ENCODE measurements at places on chromosomes 2 and 18.

DNA sequence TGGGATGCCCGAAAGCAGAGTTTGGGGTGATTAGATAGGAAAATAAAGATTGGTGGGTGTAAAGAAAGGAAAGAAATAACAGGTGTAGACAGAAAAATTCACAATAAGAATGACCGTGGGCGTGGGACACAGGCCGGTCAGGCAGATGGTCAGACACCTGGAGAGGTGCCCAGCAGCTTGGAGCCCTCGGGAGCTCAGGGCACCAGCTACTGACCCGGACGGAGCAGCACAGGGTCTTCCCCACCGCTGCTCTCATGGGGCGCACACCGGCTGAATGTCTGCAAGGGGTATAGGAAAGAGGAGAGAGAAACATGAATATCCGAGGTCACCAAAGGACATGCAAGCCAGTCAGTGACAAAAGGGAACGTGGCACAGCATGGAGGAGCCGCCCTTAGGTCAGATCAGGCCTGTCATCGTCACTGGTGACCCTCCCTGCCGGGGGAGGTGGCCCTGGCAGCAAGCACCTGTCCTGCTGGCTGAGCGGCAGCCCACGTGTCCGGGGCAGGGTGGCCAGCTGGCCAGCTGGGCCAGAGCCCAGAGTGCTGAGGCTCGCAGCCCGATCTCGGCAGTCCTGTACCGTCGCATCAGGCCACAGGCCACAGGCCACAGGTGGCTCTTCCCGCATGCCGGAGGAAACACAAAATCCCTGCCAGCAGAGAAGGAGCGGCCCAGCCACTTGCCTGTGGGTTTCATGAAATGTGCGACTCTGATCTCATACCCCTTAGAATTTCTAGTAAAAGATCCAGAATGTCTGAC lies 112.0 kb upstream of the NDUFV2 start:
- no peak for DNase-seq

- DNase-seq, result no peak
Measured at GRCh38 chr18:56995579-56996188, 151.2 kb upstream of the BOD1L2 start.

DNA sequence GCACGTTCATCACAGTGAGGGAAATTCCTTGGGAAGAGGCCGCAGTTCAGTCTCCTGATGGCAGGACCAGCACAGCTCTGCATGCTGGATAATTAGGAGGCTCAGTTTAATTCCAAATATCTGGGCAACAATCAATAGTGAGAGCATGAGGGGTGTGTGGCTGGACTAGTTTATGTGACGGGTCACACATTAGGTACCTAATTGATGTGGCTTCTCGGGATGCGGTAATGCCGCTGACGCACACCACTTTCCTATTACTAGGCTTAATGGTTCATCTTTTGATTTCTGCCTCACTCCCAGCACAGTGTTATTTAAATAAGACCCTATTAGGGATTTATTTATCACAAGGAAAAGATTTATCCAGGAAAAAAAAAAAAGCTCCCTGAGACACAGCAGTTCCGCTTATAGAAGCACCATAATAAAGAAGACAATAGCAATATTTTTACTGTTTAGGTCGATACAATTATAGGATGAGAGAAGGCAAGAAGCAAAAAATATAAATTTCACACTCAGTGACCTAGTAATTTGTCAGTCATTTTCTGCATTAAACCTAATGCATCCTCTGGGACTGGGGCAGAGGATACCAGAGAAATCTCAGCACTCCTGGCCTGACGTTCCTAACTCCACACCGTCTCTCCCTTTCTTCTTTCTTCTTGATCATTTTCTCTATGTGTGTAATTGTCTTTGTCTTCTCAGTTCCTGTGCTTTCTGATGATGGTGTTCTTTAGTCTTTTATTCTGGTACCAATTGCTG lies 264.7 kb upstream of the SLC14A2 start:
- no peak for DNase-seq

DNA sequence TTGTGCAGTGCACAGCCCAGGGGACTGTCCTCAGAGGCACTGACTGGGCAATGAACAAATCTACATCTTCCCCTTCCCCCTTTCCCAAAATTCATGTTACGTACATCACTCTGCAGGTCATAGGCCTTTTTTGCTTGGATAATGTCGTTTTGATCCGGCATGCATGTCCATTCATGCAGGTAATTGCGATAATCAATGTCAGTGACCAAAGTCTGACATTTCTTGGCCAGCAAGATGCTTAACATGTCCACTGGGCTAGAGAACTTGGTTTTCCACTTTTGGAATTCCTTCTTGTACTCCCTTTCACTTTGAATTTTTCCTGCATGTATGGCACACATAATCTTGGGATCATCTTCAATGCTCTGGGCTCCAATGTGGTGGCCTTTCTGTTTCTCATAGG lies 124.6 kb downstream of the NEB start:
- no peak for DNase-seq

- no peak for DNase-seq
Measured at GRCh38 chr2:133163111-133163510, 405.2 kb downstream of the NCKAP5 start.

- DNase-seq, result no peak
Measured at GRCh38 chr18:27699137-27699536, 477.8 kb downstream of the CDH2 start.

DNA sequence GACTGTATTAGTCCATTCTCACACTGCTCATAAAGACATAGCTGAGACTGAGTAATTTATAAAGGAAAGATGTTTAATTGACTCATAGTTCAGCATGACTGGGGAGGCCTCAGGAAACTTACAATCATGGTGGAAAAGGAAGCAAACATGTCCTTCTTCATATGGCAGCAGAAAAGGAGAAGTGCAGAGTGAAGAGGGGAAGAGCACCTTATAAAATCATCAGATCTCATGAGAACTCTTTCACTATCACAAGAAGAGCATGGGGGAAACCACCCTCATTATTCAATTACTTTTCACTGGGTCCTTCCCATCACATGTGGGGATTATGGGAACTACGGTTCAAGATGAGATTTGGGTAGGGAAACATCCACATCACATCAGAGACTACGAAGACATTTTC lies 43.0 kb upstream of the CAVIN2 start:
- DNase-seq, result no peak

DNA sequence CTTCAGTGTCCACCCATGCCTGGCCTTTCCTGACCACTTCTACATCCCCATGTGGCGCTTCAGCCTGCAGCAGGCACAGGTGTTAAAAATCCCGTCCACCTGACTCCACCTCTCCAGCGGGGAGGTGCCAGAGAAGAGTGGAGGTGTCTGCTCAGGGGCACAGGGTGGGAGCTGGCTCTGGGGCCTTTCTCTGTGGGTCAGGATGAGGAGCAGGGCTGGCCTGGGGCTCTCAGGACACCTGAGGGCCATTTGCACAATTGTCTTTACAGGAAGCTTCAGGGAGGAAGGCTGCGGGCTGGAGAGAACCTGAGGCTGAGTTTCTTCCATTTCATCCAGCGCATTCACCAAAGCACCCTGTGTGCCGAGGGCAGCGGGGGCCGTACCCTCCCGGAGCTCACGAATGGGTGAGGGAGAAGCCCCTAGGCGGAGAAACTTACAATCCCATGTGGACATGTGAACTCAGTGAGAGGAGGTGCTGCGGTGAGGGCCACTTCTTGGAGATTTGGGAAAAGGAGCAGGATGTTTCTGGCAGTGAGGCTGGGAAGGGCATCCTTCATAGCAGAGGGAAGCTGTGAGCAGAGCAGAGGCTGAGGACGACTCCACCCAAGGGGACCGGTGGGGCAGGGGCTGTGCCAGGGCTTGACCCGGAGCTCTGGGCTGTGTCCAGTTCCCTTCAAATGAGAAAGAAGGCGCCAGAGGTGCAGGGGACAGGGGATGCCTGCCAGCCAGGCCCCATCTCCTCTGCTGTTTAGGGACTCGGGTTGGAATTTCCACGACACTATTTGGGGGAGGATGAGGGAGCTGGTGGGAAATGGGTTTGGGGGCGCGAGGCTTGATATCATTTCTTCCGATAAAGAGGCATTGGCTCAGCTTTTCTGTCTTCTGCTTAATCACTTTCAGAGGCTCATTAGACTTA lies 155.2 kb upstream of the MYCN start:
- no peak for DNase-seq

- DNase-seq, result no peak
Measured at GRCh38 chr2:118442046-118442445, 353.8 kb downstream of the INSIG2 start.

- DNase-seq, result no peak
Measured at GRCh38 chr2:20650393-20650876, 463 bp downstream of the HS1BP3 start.

GRCh38 chr2:70511971-70512729 lies 41.5 kb downstream of the TGFA start:
- no peak for DNase-seq

DNA sequence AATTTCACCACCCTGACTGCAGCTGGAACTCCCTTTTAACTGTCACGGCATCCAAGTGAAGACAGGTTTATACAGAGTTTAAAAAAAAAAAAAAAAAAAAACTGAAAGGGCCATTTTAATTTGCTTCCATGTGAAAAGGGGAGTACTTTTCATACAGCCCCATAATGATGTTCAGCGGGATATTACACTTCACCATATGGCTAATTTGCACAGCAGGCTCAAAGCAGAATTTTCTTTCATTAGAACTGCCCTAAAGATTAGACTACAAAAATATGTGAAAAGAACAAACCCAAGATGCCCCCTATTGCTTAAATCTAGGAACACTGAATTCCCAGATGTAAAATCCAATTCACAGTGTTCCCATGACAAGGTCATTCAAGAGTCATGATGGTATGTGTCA lies 301.8 kb downstream of the EXOC6B start:
- DNase-seq, result no peak

DNA sequence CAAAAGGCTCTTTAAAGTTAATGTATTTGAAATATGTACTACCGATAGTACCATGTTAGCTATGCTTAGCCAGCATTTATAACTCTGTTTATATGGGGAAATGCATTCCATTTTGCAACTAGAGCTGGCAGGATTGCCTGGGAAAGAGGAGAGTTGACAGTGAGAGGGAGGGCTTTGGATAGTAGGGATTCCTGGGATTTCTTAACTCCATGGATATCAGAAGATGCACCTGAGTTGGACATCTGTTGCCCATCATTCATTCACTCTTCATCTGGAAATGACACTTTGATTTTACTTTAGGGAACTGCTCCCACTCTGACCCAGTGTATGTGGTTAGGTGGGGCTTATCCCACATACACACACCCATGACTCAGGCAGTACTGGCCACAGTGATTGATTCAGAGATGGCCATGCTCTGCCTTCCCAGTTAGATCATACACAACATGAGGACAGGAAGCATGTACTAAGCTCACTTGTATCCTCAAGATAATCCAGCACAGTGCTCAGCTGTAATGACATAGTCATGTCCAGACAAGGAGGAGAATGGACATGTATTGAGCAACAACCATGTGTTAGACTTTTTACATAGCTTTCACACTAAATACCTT lies 248.8 kb downstream of the MREG start:
- no peak for DNase-seq

GRCh38 chr2:35374845-35375244 lies 980.7 kb upstream of the CRIM1 start:
- DNase-seq, result no peak

DNA sequence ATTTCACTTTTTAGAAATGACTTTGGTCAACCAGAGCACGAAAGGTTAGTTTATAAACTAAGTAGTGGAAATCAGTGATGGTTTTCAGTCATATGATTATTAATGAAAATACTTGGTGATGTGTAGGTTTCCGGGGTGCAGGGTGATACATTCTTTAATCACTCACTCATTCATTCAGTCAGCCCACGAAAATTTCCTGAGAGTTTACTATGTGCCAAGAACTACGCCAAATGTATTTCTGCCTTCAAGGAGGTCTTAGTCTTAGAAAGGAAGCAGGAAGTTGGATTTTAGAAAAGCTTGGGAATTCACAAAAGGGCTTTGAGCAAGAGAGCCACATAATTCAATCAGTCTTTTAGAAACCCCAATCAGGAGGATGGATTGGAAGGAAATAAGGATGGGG lies 543.6 kb downstream of the PLCL1 start:
- DNase-seq, result no peak

DNA sequence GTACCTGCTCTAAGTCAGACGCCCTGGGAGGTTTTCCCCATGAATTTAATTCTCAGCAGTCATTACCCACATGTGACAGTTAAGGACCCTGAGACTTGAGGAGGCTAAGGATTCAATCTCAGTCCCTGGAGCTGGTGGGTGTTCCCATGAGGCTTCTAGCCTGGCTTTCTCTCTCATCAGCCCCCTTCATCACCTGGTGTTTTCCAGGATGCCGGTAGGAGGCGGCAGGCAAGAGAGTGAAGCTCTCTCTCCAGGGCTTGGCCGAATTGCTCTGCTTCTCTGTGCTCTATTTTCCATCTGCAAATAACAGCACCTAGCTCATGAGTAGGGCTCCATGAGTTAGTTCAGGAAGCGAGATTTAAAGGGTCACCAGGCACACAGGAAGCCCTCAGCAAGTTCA lies 241.9 kb downstream of the PTPRM start:
- no peak for DNase-seq

- no peak for DNase-seq
Measured at GRCh38 chr2:223696719-223697118, 94.6 kb upstream of the SCG2 start.

- no peak for DNase-seq
Measured at GRCh38 chr2:70645733-70646419, 92.2 kb upstream of the TGFA start.

DNA sequence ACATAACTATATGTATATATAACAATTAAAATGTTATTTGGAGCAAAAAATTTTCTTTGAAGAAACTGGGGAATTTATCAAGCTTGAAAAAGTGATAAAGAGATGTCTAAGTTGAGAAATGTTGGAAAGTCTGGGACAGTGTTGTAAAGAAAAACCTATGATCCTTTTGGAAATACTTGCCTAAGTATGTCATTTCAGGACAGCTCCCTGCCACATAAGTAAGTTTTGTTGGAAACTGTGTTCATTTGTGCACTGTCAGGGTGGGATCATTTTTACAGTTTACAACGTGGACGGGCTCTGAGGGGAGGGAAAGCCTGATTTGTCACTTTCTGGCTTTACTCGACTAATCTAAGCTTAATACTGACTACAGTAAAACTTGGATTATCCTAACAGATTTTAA lies 10.4 kb upstream of the COL3A1 start:
- no peak for DNase-seq

- no peak for DNase-seq
Measured at GRCh38 chr2:239689985-239690384, 289.2 kb upstream of the HDAC4 start.

DNA sequence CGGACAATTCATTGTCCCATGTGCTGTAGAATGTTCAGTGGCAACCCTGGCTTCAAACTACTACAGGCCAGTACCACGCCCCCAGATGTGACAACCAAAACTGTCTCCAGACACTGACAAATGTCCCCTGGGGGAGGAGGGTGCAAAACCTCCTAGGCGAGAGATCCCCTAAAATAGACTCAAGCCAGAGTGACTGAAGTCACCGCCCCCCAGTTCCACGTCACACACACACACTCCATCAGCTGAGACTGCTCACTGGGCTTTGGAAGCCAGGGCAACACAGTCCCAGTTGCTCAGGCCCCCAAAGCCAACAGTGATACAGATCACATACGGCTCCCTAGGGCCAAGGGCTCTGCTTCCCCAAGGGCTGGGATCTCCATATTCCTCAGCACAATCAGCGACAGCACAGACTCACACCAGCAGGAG lies 19.1 kb downstream of the HDAC4 start:
- DNase-seq, result no peak

GRCh38 chr2:217363470-217363869 lies 503.6 kb upstream of the TNP1 start:
- no peak for DNase-seq

- no peak for DNase-seq
Measured at GRCh38 chr2:177429688-177430325, 37.2 kb downstream of the AGPS start.

All from stimulated activated CD4-positive, alpha-beta T cell treated with anti-CD3 and anti-CD28 coated beads, TNF-alpha, amount 100 ng/mL, for 1 hour (primary cell).